Naive thymus-derived CD8-positive, alpha-beta T cell (primary cell): ENCODE measurements at places on chromosomes 4 and X. TPM values are rescaled to one million over a fixed set of nuclear protein-coding genes. Genes with fewer than 3 reads are reported as not detected.

The SPACA5B gene
- not detected for total RNA-seq

DNA sequence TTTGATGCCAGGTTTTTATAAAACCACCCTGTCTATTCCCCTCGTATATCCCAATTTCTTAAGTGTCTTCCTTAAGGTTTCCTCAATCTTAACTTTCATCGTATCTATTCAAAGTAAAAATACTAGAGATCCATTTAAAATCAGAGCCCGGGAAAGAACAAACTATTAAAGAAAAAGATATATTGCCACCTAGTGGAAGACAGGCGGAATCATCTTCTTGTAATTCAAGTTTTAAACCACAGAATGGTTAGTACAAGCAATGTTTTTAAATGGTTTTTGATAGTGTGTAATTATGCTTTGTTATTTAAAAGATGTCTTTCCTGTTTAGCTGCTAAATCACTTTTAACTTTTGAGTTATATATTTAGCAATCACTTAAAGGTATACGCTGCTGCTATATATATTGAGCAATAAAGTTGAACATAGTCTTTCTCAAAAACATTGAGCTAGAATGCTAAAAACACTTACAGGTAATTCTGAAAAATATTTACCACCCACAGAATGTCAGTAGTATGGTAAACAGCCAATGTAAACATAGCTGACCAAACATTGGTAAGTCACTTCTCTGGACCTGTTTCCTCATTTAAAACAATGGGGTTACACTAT, 18.2 kb downstream of the PRDM8 start:
- H3K4me1 ChIP-seq = peaks cover 3% of the 10 kb centered on the region
- DNase-seq = no peak
- no peak overlapping the region for H3K27ac ChIP-seq
- H3K36me3 ChIP-seq = no peaks in the 10 kb centered on the region
- peaks cover 9% of the 10 kb centered on the region for H3K27me3 ChIP-seq

DNA sequence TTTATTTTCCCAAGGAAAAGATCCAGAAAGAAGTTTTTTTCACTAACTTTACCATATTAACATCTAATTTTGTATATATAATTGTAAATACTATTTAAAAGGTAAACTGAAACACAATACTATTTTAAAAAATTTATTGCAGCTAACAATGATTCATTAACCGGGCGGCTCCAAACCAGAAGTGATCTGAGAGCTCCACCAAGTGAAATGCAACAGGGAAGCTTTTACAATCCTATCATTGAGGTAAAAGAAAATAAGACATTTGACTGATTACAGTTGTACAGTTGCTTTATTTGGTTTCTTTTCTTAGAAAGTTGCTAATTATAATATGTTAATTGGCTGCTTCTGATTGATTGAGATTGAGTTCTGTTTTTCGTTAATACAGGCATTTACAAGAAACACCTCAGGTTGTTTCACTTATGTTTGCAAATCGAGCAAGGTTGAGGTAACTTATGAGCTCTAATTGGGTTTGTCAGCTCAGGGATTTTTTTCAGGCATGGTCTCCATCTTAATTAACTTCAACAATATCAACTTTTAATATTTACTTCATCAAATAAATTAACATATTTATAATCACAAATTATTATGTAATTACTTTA, 220.2 kb upstream of the UGT8 start:
- H3K4me1 ChIP-seq = no peaks in the 10 kb centered on the region
- H3K36me3 ChIP-seq = no peaks in the 10 kb centered on the region
- no peak overlapping the region for H3K4me3 ChIP-seq
- no peak overlapping the region for H3K27ac ChIP-seq
- peaks cover 6% of the 10 kb centered on the region for H3K27me3 ChIP-seq

- no peaks in the 10 kb centered on the region for H3K4me1 ChIP-seq
- H3K4me3 ChIP-seq = no peak overlapping the region
- H3K27me3 ChIP-seq = no peaks in the 10 kb centered on the region
- H3K27ac ChIP-seq = no peak overlapping the region
These were observed 139.7 kb downstream of the PACRGL start for GRCh38 chr4:20839957-20840356.
